ENCODE measurements at places on chromosomes 5 and 9.

DNA sequence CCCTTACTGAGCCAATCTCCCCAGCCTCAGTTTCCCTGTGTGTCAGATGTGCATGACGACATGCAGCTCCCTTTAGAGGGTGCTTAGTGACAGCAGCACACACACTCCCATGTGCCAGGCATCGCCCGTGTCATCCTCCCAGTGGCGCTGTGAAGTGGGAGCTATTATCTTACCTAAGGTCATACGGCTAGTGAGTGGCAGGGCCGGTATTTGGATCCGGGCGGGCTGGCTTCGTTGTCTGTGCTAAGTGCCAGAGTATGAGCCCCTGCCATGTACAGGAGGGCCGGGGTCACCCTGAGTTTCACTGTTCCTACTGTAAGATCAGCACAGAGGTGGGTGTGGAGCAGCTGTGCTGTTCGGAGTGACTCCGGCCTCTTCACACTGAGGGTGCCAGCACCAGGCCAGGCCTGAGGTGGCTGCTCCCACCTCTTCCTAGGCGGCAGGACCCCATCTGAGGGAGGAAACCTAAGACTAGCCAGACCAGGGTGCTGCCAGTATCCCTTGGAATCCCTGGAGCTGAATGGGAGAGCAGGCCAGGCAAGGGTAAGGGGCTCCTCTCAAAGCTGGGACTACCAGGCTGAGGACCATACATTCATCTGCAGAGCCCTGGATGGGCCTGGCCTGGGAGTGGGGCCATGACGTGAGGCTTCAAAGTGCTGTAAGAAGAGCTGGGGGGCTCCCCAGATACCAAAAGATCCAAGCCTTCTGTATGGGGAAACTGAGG is 22.5 kb downstream of the AQP7 start:
- DNase-seq: no peak

GRCh38 chr5:145683431-145683830 is 151.7 kb downstream of the PRELID2 start:
- no peak for DNase-seq

DNA sequence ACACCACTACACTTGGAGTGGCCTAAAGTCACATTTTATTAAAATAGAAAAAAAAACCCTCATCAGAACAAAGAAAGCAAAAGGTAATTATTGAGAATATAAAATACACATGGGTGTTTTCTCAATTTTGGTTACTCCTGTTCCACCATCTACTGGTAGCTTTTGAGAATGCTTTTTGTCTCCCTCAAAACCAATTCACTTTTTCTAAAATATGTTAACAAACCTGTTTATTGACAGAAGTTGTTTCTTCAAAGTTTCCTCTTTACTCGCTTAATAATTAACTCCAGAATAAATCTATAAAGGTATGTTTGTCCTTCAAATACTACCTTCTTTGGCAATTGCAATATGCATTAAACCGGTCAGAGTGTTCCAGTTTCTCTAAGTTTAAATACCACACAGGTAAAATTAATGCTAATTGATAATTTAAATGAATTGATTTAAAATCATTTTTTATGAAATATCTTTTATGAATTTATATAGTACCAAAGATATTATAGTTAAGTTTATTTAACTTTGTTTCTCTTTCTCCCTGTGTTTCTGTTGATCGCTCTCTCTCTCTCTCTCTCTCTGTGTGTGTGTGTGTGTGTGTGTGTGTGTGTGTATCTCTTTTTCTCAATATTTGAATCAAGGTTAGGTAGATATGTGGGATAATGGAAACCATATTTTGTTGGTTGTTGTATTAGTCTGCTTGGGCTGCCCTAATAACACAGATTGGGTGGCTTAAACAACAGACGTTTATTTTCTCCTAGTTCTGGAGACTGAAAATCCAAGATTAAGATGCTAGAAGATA is 487.4 kb downstream of the PRDM9 start:
- no peak for DNase-seq

GRCh38 chr9:126198854-126199253 is 127.8 kb upstream of the MVB12B start:
- no peak for DNase-seq

DNA sequence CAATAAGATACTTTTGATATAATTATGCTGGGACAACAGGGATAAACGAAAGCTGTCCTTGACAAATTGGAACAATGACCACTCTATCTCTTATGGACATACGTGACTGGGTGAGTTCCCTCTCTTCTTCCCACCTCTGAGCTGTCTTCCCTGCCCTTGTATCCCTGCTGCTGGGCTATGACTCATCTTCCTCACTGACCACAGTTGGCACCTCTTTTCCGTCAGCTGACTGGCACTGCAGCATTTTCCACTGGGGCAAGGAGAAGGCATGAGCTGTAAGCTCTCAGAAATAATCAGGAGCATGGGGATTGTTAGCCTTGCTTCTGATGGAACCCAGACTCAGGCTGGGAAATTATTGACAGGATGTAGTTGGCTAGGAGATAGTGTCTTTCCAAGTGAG is 48.7 kb downstream of the PCSK1 start:
- DNase-seq: no peak

Measured in AG09319 (cell line).